ENCODE measurements at places on chromosomes 6 and 20.

- DNase-seq, result no peak
Observed at GRCh38 chr6:14767226-14767625, 478.6 kb upstream of the JARID2 start.

DNA sequence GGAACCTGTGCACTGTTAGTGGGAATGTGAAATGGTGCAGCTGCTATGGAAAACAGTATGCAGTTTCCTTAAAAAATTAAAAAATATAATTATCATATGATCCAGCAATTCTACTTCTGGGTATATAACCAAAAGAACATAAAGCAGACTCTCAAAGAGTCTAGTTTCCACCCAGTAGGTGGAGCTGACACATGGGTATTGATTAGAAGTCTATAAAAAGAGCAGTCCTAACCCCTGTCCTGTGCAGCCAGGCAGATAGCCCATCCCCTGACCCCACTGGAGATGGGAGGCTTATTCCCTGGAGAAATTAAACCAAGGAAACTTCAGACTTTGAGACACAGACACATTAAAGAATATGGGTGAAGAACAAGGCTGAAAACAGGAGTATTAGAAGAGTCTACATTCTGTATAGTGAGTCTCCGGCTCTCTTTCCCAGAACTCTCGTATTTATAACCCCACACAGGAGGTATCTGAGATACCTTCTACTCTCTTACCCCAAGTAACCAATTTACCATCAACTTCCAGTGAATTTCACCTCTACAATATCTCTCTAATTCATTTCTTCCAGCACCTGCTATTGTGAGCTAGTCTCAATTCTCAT lies 92.3 kb downstream of the SEL1L2 start:
- no peak for DNase-seq

- DNase-seq, result peak; percentile 43
Observed at GRCh38 chr20:54199721-54200176, 8.1 kb upstream of the PFDN4 start.

GRCh38 chr6:108565893-108566292 lies 5.2 kb downstream of the FOXO3 start:
- no peak for DNase-seq

GRCh38 chr20:49583669-49584417 lies 15.9 kb upstream of the PTGIS start:
- no peak for DNase-seq

GRCh38 chr6:104322841-104323240 lies 536.9 kb downstream of the HACE1 start:
- no peak for DNase-seq

All from GOT3 (cell line).